ENCODE measurements at places on chromosomes 12 and 14.

DNA sequence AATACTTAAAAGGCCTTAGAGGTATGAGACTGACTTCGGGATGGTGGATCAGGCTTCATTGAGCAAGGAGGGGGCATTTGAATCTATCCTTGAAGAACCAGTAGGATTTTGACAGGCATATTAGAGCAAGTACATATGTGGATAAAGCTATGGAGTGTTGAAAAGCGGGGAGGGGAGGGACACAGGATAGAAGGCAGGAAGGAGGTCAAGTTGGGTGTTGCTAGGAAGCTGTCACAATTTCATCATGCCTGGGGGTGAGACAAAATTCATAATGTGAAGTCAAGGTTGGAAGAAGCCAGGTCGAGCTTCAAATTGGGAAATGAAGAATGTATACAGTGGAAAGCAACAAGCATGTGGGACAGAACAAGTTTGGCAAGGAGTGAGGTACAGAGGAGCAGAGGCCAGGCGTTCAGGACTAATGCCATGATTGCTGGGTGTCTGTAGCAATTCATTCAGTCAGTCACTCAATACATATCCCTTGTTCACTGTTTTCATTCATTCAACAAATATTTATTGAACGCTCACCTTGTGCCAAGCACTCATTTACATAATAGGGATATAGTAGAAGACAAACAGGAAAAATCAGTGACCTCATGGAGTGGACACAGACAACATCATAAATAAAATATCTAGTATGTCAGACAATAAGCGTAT lies 58.3 kb upstream of the LTA4H start:
- DNase-seq = no peak

- DNase-seq = no peak
Observed at GRCh38 chr12:47698055-47698454, 7.8 kb downstream of the RPAP3 start.

GRCh38 chr14:75277008-75277814 lies 1.4 kb upstream of the FOS start:
- peak; percentile 72 for DNase-seq

GRCh38 chr14:103097244-103097993 lies 2.9 kb downstream of the EXOC3L4 start:
- no peak for DNase-seq

DNA sequence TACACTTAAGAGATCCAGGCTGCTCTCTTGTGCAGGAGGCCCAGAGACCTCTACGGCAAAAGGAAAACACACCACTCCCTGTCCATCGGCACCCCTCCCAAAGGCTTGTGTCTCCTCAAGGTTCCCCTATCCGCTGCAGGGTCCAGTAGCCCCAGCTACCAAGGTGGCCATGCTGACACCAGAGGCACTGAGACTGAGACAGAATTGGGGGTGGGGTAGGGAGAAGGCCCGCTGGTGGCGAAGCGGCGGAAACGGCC lies 590 bp downstream of the DDIT3 start:
- DNase-seq = no peak

DNA sequence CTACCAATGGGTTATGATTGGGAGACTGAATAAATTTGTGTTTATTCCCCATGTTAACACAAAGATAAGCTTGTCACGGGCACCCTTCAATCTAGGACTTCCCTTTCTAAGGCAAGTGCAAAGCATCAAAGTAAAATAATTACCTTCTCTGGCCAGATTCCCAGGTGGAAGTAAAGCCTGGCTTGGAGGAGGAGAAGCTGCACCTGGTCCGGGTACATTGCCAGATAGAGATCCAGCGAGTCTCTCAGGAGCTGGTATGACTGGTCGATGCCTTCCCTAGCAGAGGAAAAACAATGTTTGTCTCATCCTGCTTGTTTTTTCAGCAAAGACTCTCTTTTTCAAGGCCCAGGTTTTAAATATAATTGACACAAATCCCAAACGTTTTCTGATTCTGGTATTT lies 24.9 kb downstream of the FBXO21 start:
- peak; percentile 78 for DNase-seq
